ENCODE measurements at places on chromosomes 4 and X.

GRCh38 chrX:17817251-17817650 lies 43.8 kb downstream of the RAI2 start:
- no peak for DNase-seq

GRCh38 chrX:79325263-79325958 lies 41.7 kb downstream of the ITM2A start:
- DNase-seq, result no peak

DNA sequence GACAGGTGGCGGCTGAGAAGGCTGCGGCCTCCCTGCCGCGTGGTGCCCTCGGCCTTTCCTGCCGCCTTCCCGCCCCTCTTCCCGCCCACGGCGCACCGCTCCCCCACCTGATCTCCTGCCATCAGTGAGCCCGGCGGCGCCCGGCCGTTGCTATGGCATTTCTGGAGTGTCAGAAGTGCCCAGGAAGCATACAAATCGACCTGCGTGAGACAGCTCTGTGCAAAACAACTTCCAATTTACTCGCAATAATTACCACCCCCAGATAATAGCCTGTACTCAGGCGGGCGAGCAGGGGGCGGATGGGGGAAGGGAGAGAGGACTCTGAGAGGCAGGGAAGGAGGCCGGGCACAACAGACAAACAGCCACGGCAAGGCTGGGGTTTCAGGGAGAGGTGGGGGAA lies 16.6 kb upstream of the ERCC6L start:
- no peak for DNase-seq

GRCh38 chr4:138327338-138327737 lies 85.2 kb upstream of the SLC7A11 start:
- DNase-seq, result no peak

DNA sequence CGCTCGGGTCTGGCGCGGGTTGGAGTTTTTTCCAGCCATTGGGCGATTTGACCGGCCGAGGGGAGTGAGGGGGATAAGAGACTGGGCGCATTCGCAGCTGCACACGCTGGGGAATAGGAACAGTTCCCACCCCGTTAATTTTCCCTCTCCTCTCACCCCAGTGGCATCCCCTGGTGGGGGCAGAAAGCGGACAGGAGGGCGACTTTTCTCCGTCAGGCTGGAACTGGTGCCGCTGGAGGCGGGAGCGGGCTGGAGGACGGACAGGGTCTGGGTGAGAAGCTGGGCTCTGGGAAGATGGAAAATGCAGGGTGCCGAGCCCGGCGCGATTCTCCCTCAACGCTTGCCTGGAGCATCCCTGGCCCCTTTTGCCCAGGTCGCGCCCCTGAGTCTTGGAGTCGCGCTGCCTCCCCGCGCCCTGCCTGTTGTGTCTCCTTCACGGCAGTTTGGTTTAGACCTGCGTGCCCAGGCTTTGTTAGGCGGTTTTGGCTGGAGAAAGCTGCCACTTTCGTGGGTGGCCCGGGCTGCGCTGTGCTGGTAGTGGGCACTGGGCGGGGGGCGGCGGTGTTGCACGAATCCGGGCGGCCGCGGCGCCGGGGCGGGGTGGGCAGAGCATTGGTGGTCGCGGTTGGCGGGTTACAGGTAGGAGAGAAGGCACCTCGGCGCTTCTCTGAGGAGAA lies 2.0 kb downstream of the ADGRL3 start:
- no peak for DNase-seq

DNA sequence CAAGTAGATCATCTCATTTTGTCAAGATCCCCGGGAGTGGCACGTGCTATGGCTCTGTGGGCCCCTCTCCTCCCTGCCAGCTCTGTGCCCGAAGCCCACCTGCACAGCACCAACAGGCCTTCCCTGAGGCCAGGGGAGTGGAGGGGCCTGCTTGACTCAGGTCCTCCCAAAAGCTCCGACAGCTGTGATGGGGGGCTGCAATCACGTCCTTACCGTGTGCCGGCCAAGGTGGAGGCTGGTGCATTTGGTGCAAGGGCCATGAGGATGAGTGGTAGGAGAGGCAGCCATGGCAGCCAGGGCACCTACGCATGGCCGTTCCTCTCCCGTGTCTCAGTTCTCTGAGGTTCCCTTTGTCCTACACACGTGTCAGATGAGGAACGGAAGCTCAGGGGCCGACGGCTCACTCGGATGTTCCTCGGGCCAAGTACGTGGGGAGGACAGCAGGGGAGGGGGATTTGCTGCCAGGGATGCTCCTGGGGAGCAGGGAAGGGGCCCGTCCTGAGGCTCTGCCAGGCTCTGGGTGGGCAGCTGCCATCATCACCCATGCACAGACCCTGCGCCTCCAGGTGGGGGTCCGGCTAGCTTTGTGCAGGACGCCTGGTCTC lies 95.8 kb downstream of the HMX1 start:
- no peak for DNase-seq

- no peak for DNase-seq
Observed at GRCh38 chrX:50428174-50428573, 42.5 kb downstream of the DGKK start.

- DNase-seq, result no peak
Observed at GRCh38 chrX:108735091-108735678, 1.2 kb downstream of the IRS4 start.

DNA sequence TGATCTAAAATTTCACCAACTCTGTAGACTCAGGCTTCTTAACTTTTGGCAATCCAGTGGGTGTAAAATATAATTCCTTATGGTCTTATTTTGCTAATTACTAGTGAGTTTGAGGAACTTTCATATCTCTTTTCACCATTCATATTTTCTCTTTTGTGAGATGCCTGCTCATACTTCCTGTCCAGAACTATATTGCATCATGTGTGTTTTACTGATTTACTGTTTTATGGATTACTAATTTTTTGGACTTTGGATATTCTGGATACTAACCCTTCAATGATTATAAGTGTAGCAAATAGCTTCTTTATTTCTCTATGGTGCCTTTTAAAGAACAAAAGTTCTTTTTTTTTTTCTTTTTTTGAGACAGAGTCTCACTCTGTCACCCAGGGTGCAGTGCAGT lies 20.6 kb downstream of the GSX2 start:
- DNase-seq, result no peak

- DNase-seq, result peak; percentile 35
Observed at GRCh38 chrX:71618303-71618721, at the start of gene CXCR3. CXCR3 (minus strand) TSS chrX:71618511; CDS start chrX:71618449, 62 bp downstream.

DNA sequence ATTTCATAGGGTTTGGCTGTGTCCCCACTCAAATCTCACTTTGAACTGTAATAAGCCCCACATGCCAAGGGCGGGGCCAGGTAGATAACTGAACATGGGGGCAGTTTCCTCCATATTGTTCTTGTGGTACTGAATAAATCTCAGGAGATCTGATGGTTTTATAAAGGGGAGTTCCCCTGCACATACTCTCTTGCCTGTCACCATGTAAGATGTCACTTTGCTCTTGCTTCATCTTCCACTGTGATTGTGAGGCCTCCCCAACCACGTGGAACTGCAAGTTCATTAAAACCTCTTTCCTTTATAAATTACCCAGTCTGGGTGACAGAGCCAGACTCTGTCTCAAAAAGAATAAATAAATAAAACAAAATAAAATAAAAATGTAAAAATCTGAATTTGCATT lies 95.9 kb downstream of the PDS5A start:
- DNase-seq, result no peak

GRCh38 chr4:6742989-6743388 lies 27.0 kb downstream of the BLOC1S4 start:
- DNase-seq, result no peak

GRCh38 chr4:138275963-138276621 lies 33.9 kb upstream of the SLC7A11 start:
- DNase-seq, result no peak

DNA sequence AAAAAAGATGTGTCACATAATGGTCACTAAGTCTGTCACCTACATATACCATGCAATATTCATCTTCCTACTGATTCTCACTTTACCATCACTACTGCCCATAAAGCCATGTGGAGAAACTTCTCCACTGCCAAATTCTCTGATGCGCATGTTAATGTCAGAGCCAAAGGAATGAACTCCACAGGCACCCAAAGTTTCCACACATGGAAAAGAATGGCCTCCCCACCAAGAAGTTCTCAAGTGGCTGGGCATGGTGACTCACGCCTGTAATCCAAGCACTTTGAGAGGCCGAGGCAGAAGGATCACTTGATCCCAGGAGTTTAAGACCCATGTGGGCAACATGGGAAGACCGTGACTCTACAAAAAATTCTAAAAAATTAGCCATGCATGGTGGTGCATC lies 43.8 kb upstream of the UGDH start:
- DNase-seq, result no peak

DNA sequence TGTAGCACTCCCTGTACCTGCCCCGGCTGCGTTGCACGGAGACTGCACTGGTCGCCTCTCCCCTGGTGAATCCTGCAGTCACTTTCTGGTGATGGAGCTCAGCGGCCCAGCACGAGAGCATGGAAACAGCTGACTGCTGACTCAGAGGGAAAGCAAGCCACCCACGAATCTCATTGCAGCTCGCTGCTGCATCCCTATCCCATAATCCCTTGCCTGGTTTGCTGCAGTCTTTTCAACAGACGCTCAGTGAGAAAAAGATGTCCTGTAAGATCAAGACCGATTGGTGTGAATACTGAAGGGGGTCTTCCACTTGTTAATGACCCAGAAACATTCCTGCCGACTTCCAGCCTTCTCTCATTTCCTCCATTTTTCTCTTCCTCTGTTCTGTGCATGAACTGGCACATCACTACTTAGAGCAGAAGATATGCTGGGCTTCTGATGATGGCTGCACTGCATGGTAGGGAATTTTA lies 52.9 kb downstream of the TRIM2 start:
- no peak for DNase-seq

- DNase-seq, result no peak
Observed at GRCh38 chrX:120358737-120359456, 3.0 kb upstream of the ATP1B4 start.

- no peak for DNase-seq
Observed at GRCh38 chrX:13287816-13288215, 32.0 kb downstream of the ATXN3L start.

- DNase-seq, result no peak
Observed at GRCh38 chrX:9090766-9091165, 56.8 kb upstream of the FAM9B start.

DNA sequence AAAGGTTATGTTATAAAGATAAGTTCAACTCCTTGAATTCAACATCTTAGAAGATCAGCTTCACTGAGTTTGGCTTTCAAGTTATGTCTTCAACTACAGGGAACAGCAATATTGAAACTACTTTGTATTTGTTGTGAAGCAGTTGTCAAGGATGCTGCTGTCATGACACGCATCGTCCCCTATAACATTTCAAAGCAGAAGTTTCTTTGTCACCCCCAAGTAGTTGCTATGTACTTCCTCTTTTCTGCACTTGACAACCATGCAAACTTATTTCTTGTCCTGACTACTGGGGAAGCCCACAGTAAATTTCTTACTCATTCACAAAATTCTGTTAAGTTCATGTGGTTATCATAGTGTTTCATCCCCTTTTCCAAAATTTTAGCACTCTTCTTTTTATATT lies 14.3 kb downstream of the ANTXR2 start:
- no peak for DNase-seq

DNA sequence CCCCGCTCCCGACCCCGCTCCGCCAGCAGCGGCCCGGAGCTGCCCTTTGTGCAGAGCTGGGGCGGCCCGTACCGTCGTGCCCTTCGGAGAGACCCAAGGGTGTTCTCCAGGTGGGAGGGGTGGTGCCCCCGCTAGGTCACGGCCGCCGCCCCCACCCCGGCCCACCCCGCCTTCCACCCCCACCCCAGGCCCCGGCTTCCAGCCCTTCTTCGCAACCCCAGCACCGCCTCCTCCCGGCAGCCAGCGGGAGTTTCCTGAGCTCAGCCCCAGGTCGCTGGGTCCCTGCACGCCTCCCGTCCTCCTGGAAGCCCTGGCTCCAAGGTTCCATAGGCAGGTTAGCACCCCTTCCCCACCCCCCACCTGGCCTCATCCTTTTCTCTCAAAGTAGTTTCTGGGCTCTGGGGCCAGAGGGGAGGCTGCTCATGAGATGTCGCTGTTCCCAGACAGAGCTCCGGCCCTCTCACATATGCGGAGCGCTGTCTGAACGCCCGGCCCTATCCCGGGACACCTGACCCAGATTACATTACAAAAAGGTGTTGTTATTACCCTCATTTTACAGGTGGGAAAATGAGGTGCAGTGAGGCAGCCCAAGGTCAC lies 25.2 kb upstream of the FGFR3 start:
- DNase-seq, result no peak

DNA sequence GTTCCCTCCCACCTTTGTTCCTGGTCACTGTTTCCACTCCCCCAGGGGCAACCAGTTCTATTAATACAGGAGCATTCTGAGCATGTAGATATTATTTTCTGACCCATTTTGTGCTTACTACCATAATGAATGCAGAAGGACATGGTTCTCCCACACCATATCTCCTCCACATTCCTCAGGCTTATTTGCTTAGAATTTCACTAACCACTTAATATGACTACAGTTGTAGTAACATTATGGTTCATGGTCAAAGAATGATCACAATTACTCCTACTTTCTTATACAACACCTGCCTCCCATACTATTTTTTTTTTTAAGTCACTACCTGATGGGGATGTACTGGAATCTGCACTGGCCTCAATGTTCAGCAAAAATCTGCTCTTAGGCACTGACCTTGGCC lies 7.5 kb upstream of the FAM184B start:
- DNase-seq, result no peak

DNA sequence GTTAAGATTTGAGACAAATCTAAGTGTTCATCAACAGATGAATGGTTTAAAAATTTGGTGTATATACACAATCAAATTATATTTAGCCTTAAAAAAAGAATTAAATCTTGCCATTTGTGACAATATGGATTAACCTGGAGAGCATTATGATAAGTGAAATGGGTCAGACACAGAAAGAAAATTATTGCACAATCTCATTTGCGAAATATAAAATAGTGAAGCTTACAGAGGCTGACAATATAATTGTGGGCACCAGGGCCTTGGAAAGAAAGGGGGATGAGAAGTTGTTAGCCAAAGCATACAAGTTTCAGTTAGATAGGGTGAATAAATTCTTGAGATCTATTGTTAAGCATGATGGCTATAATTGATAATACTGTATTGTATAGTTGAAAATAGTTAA lies 883.0 kb downstream of the TECRL start:
- DNase-seq, result no peak

- no peak for DNase-seq
Observed at GRCh38 chr4:84917086-84917821, 49.2 kb downstream of the WDFY3 start.

- DNase-seq, result no peak
Observed at GRCh38 chr4:110371016-110371770, 104.8 kb upstream of the ENPEP start.

GRCh38 chr4:57098941-57099340 lies 11.2 kb downstream of the IGFBP7 start:
- no peak for DNase-seq

- no peak for DNase-seq
Observed at GRCh38 chr4:139815778-139816601, 150.4 kb downstream of the MGST2 start.

GRCh38 chr4:165381821-165382373 lies 3.1 kb downstream of the CPE start:
- no peak for DNase-seq

GRCh38 chrX:44876086-44876485 lies 3.1 kb downstream of the KDM6A start:
- DNase-seq, result no peak

- DNase-seq, result no peak
Observed at GRCh38 chr4:186701273-186701672, 22.4 kb downstream of the FAT1 start.

GRCh38 chr4:14853176-14853943 lies 148.9 kb upstream of the CPEB2 start:
- DNase-seq, result no peak

- peak; percentile 1 for DNase-seq
Observed at GRCh38 chr4:108527723-108528122, 92.7 kb upstream of the RPL34 start.

GRCh38 chr4:24642981-24643547 lies 58.7 kb upstream of the DHX15 start:
- no peak for DNase-seq

Measured in stimulated activated CD8-positive, alpha-beta memory T cell treated with anti-CD3 and anti-CD28 coated beads, Interleukin-2, amount 100 ng/mL, for 1 hour (primary cell).